ENCODE measurements at places on chromosomes 12 and 14.

DNA sequence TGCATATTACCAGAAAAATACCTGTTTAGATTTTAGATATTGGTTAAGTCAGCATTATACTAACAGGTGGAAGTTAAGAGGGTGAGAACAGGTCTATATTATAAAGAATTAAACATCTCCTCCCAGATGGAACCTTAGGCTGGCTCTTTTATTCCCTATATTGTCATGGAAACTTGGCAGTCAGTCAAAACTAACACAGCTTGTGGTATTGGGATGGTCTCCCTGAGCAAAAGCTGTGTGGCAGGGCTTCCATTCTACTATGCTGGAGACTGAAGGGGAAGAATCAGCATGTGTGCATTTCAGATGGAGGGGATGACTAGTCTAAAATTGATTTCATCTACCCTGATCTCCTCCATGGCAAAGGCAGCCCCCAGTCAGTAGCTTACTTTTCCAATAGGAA is 66.7 kb downstream of the SMOC1 start:
- no peak for DNase-seq

- no peak for DNase-seq
These were observed 66.4 kb downstream of the DCAF5 start for GRCh38 chr14:69086537-69086936.

DNA sequence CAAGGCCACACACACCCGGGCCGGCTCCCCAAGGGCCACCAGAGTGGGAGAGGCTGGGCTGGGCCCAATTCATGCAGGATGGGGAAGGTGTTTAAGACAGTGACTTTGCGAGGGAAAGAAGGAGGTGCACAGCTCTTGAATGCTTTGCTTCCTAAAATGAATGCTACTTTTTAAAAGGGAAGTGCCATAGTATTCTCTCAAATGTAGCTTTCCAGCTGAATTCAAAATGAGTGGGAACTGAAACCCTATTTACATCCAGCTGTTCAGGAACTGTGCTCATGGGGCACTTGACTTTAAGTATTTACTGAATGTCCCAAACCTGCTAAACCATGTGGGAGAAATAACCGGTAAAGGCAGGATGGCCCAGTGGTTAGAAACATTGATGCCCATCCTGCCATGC is 7.6 kb downstream of the ITPK1 start:
- no peak for DNase-seq

GRCh38 chr14:73748858-73749357 is 34.7 kb upstream of the PNMA1 start:
- no peak for DNase-seq

GRCh38 chr14:45990252-45990651 is 661.3 kb downstream of the RPL10L start:
- no peak for DNase-seq

All from stimulated activated CD8-positive, alpha-beta memory T cell treated with anti-CD3 and anti-CD28 coated beads, Interleukin-7, amount 100 ng/mL, for 24 hours (primary cell).